Uterus (tissue), 4 donors: ENCODE measurements at places on chromosomes 2 and 18.

GRCh38 chr2:5290900-5291546, 401.2 kb upstream of the SOX11 start:
- no peak overlapping the region for H3K4me3 ChIP-seq
- no peaks in the 10 kb centered on the region for H3K27me3 ChIP-seq
- no peaks in the 10 kb centered on the region for H3K4me1 ChIP-seq
- H3K36me3 ChIP-seq = no peaks in the 10 kb centered on the region

DNA sequence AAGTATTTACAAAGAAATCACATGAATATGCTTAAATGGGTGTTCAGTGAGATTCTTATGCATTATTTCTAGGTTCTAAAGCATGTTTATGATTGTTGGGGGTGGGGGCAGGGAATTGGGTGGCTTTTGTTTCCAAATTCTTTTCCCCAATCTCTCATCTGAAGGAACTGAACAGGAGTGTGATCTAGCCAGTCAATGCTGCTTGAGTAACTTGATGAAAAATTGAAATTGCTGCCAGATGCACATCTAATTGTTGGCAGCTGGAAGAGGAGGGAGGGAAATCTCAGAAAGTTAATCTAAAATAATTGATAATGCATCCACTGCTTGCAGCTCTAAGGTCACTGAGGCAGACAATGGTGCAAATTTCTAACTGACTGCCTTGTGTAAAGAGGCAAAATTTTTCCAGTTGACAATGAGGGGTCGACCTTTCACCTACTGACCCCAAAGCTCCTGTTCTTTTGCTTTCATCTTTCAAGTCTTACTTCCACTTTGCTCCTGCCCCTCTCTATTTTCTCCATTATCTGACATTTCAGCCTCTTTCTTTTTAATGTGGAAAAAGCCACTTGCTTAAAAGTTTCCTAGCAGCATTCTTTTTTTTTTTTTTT, 53.3 kb downstream of the IRS1 start:
- no peak overlapping the region for H3K4me3 ChIP-seq
- H3K4me1 ChIP-seq = peaks cover 7% of the 10 kb centered on the region
- H3K27ac ChIP-seq = peak overlapping the region; percentile 6
- H3K36me3 ChIP-seq = no peaks in the 10 kb centered on the region

- H3K27me3 ChIP-seq = no peaks in the 10 kb centered on the region
- no peaks in the 10 kb centered on the region for H3K4me1 ChIP-seq
- H3K36me3 ChIP-seq = no peaks in the 10 kb centered on the region
- H3K27ac ChIP-seq = no peak overlapping the region
- DNase-seq = no peak
Observed at GRCh38 chr2:49973436-49973835, 819.1 kb upstream of the FSHR start.

- no peaks in the 10 kb centered on the region for H3K27me3 ChIP-seq
- no peaks in the 10 kb centered on the region for H3K4me1 ChIP-seq
- no peaks in the 10 kb centered on the region for H3K36me3 ChIP-seq
- no peak overlapping the region for H3K4me3 ChIP-seq
- no peak overlapping the region for H3K27ac ChIP-seq
Observed at GRCh38 chr2:203688798-203689197, 17.6 kb upstream of the CD28 start.

DNA sequence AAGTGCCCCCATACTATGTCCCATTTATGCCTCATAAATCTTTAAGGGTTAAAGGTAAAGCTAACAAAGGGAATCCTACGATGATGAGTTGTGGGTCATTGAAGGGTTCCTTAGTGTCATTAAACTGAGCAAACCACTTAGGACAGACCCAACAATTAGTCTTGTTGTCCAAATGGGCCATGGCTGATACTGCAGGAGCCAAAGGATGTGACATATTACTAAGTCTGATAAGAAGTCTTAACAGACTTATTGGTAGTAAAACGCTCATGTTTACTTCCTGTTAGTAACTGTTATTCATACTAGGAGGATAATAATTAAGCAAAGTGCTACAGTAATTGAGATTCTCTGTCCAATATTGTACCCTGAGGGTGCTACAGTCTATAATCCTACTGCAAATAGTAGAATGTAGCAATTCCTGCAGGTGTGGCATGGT, 96.8 kb downstream of the PTPN4 start:
- H3K36me3 ChIP-seq = no peaks in the 10 kb centered on the region
- H3K27ac ChIP-seq = no peak overlapping the region
- H3K4me3 ChIP-seq = no peak overlapping the region
- H3K4me1 ChIP-seq = no peaks in the 10 kb centered on the region
- no peak for DNase-seq

GRCh38 chr2:127254386-127254981, 34.4 kb upstream of the CYP27C1 start:
- DNase-seq = no peak
- no peaks in the 10 kb centered on the region for H3K4me1 ChIP-seq
- H3K27me3 ChIP-seq = no peaks in the 10 kb centered on the region
- H3K4me3 ChIP-seq = no peak overlapping the region
- H3K27ac ChIP-seq = no peak overlapping the region

GRCh38 chr2:198036029-198036879, 231.9 kb downstream of the PLCL1 start:
- no peaks in the 10 kb centered on the region for H3K27me3 ChIP-seq
- no peak for DNase-seq
- H3K36me3 ChIP-seq = no peaks in the 10 kb centered on the region
- H3K27ac ChIP-seq = no peak overlapping the region
- no peak overlapping the region for H3K4me3 ChIP-seq
- H3K4me1 ChIP-seq = no peaks in the 10 kb centered on the region
